CD4-positive, alpha-beta T cell treated with Interleukin-6 for 4 hours (primary cell): ENCODE measurements at places on chromosomes 3 and 15.

- no peak for DNase-seq
Measured at GRCh38 chr15:67504796-67505195, 16.1 kb upstream of the C15orf61 start.

- no peak for DNase-seq
Measured at GRCh38 chr3:74075241-74075640, 450.5 kb upstream of the PDZRN3 start.

DNA sequence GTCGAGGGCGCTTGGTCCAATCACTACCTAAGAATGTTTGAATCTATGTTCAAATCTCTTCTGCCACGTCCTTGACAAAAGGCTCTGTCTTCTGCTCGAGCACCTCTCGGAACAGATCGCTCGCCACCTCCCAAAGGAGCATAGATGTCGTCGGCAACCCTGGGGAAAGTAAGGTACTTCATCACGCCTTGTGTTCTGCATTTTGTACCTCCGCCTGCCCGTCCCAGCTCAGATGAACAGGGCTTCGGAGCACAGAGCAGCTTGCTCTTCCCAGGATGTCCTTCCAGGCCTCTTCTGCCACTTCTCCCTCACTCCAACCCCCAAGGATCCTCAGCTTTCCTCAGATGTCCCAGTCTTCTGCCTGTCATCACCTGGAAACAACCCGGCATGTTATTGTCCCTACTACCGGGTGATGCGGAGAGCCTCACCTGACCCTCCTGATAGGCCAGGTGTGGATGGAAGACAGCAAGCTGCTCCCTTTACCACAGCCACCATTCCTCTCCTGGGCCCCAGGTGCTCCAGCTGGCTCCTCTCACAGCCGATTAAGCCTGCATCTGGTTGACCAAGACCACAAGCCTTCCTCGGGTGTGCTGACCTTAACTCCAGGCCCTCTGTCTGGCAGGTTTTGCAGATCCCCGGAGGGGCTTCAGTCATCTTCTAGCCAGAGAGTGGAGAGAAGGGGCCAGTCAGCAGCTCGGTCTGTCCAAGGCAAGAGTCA, 270.5 kb downstream of the FAM43A start:
- no peak for DNase-seq

- DNase-seq: no peak
Measured at GRCh38 chr3:72279631-72280041, 494.7 kb upstream of the PROK2 start.

GRCh38 chr3:129506231-129506742, 22.2 kb upstream of the RHO start:
- DNase-seq: no peak

GRCh38 chr15:97993310-97993738, 32.8 kb downstream of the ARRDC4 start:
- no peak for DNase-seq

DNA sequence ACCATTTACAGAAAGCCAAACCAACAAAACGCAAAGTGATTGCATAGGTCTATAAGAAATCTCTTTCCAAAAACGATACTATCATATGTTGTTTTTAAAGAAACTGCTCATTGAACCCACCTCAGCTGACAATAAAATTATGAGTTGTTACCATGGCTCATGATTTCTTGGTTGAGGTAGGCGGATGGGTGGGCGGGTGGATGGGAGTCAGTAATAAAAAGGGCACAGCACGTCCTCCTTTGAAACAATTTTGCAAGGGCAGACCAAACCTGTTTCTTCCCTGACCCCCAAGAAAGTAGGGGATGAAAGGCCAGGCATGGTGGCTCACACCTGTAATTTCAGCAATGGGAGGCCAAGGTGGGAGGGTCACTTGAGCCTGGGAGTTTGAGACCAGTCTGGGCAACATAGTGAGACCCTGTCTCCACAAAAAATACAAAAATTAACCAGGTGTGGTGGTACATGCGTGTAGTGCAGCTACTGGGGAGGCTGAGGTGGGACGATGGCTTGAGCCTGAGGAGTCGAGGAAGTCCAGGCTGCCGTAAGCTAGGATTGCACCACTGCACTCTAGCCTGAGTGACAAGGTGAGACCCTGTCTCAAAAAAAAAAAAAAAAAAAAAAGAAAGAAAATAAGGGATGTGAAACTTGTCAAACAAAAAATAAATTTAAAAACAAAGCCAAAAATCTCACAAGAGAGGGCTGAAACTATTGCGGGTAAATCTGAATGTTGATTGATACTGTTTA, 2.1 kb downstream of the ABHD10 start:
- no peak for DNase-seq

DNA sequence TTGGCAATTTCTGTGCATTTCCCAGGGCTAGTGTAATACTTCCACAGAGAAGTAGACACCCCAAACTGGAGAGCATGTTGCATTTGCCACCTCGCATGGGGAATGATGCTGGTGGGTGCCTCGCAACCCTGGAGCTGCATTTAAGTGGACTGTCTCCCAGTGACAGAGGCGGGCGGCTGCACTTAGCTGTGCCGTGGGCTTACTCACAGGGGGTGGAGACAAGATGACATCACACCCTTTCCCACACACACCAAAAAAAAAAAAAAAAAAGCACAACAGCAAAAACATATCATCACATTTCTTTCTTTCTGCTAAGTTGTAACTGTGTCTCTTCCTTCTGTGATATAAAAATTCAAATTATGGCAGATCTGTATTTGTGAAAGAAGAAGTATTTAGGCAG, at the start of gene ABI3BP:
Gene ABI3BP (minus strand): TSS at position 113 of the 400 bp plus-strand sequence. CDS start 37 bp downstream, at position 76.
- DNase-seq: no peak

DNA sequence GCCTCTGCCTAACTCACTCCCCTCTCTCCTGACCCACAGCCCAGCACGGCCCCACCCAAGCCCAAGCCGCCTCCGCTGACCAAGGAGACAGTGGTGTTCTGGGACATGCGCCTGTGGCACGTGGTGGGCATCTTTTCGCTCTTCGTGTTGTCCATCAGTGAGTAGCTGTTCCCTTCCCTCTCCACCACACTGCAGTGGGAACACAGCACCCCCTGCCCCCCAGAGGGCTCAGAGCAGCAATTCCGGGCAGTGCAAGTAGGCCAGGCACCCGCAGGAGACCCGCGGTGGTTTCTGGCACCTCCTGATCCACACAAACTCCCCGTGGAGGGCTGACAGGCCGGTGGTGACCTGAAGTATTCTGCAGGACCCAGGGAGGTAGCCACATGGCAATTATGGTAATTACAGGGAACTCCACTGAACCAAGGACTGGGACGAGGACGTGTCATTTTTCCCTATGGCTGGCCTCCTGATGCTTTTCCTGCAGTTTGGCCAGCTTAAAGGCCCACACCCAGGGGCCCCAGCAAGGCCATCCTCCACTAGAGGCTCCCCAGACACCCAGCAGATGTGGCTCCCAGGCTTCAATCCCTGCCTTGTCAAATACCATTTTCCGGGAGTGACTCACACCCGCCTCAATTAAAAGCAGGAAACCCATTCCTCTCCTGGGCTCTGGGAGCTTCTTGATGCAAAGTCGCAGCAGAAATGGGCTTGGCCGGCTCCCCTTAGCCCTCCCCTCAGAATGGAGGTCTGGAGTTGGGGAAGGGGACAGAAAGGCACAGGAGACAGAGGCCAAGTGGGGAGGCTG, 4.8 kb downstream of the TMIE start:
- no peak for DNase-seq

GRCh38 chr15:25691544-25692430, 171.3 kb downstream of the ATP10A start:
- DNase-seq: no peak

DNA sequence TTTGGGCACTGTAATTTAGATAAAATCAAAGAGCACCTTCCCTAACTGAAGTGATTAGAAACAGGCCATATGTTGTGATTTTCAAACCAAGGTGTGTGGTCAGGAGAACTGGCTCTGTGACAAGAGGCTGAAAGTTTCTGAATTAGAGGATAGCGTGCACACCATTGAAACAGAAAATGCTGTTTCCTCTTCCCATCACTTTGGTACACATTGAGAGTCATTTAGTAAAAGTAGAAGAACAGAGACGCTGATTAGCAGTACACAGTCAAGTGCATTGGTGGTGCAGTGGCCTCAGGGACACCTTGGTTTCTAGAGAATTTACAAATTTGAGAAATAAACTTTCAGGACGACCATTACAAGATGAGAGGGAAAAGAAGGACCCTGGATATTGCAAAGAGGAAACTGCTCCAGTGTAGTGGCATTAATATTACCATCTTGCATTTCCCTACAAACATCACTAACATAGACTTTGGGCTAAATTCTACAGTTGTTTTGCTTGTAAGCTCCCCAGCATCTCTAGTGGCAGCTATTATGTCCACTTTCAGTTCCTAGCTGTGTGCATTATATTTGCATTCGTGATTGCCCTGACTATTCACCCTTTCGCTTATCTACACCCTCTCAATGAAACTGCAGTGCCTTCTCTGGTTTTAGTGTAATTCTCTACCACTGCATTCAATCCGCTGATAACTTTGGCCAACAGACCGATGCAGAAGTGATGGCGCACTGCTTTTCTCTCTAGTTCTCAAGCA, 728.1 kb upstream of the GRM7 start:
- no peak for DNase-seq

DNA sequence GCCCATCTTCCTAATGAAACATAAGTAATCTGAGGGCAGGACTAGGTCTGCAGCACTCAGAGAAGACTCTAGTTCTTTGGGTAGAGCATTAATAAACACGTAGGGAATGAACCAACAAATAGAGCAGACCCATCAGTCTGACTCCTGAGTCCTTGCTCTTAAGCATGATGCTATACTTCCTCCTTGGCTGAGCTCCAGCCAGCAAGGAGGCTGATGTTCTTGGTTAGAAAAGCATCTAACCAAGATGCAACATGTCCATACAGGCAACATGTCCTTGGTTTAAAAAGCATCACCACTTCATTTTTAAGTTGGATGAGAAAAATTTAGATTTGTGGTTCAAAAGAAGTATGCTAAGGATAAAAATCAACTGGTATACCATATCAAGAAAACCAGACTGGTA, 8.5 kb upstream of the MYH15 start:
- DNase-seq: no peak

- no peak for DNase-seq
Measured at GRCh38 chr15:86973284-86973844, 893.7 kb downstream of the AGBL1 start.

- DNase-seq: no peak
Measured at GRCh38 chr3:115784739-115785536, 161.6 kb downstream of the GAP43 start.

DNA sequence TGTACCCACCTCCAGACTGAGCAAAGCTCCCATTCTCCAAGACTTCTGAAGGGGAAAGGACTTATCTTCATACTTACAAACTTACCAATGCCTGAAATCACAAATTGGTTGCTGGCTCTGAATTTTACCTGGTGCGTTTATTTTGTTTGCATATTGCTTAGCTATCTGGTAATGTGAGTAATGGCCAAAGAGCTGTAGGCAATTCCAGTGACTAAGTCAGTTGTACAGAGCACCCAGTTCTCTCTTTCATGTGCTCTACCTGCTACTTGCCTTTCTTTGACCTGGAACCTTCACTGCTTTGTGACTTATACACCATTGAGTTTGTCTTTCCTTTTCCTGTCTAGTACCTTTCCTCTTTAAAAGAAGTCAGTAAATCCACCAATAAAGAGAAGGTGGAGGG, 755.9 kb upstream of the LMCD1 start:
- no peak for DNase-seq

- DNase-seq: no peak
Measured at GRCh38 chr3:30453360-30454039, 152.9 kb upstream of the TGFBR2 start.

- DNase-seq: peak; percentile 98
Measured at GRCh38 chr3:49120438-49121131, at the start of gene USP19. USP19 (minus strand) TSS chr3:49120823; CDS start chr3:49119145, 1,678 bp downstream.

- no peak for DNase-seq
Measured at GRCh38 chr3:99915906-99916432, 98.3 kb downstream of the CMSS1 start.

- no peak for DNase-seq
Measured at GRCh38 chr15:64138331-64138941, 13.1 kb upstream of the SNX22 start.

DNA sequence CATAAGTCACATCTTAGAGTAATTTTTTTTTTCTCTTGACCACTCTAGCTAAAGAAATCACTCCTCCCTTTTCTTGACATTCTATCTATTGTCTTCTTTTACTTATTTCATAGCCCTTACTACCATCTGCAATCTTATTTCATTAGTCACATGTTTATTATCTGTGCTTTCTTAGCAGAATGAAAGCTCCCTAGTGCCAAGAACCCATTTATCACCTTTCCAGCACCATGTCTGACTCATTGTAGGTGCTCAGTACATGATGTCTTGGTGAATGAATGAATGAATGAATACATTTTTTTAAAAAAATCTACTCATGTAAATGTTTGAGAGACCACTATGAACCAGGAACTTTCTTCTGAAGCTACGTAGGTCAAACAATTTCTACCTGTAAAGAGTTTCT, 157.2 kb downstream of the CADPS start:
- no peak for DNase-seq

DNA sequence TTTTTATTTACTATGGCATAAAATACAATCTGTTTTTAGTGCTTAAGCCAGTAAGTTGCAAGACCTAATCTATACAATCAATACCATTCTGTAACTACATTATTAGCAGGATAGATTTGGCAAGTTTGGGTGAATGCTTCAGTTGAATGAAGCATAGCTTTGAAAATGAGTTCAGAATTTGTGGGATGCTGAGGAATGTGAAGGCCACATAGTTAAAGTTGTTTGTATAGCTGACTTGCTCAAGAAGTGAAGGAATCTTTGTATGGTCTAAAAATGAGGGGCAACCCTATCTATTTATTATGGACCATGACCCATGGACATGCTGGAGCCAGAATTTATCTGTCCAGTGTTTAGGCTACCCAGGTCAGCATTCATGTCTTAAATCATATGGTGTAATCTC, 58.5 kb downstream of the CRYBG3 start:
- DNase-seq: no peak

DNA sequence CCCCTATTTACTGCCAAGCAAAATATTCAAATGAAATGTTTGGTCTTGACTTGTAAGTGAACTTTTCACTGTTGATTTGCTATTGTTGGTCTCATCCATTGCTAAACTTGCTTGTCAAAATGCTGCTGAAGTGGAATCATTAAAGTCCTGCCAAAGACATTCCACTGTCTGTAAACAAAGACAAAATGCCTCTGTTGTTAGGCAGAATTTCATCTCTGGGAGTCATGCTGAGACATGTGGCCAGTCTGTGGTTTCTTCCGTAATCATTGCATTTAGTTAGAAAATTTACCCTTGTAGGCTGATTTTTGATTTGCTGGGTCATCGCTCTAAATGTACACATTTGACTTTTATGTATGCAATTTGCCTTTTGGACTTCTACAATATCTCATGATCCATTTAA, 577.7 kb downstream of the MECOM start:
- no peak for DNase-seq

GRCh38 chr3:54772746-54773145, 155.1 kb downstream of the LRTM1 start:
- no peak for DNase-seq
